ENCODE measurements at places on chromosomes 7 and 10. TPM values are rescaled to one million over a fixed set of nuclear protein-coding genes. Genes with fewer than 3 reads are reported as not detected.

Gene SPDYE5
- total RNA-seq: not detected

Gene MYO3A
- not detected for total RNA-seq

Gene LBX1
- total RNA-seq: not detected

- no peaks in the 10 kb centered on the region for H3K4me1 ChIP-seq
- peaks cover 74% of the 10 kb centered on the region for H3K27me3 ChIP-seq
- H3K4me3 ChIP-seq: no peak overlapping the region
- no peaks in the 10 kb centered on the region for H3K36me3 ChIP-seq
- no peak overlapping the region for H3K27ac ChIP-seq
These were observed 75.4 kb downstream of the AFAP1L2 start for GRCh38 chr10:114328874-114329273.

DNA sequence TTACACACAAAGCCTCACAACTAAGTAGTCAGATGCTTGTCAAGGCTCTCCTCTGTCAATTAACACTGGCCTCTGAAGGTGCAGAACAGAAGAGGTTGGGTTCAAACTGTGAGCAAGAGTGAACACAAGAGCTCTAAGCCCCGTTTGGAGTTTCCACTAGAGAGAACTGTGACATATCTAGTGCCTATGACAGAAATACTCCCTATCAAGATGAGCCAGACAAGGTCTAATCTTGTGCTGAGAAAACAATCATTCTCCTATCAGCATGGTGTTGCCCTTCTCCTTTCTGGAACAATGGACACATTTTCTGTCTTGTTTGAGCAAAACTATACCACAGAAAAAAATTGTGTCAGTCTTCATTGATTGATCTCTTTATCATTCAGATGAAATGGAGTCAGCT lies 62.4 kb upstream of the CCDC71L start:
- H3K36me3 ChIP-seq: no peaks in the 10 kb centered on the region
- DNase-seq: no peak
- no peak overlapping the region for H3K4me3 ChIP-seq
- peaks cover 19% of the 10 kb centered on the region for H3K4me1 ChIP-seq
- H3K27me3 ChIP-seq: no peaks in the 10 kb centered on the region

- no peaks in the 10 kb centered on the region for H3K36me3 ChIP-seq
- no peaks in the 10 kb centered on the region for H3K4me1 ChIP-seq
- DNase-seq: no peak
- H3K4me3 ChIP-seq: no peak overlapping the region
- no peaks in the 10 kb centered on the region for H3K27me3 ChIP-seq
- no peak overlapping the region for H3K27ac ChIP-seq
These were observed 206.5 kb upstream of the CNTNAP2 start for GRCh38 chr7:145909991-145910513.

- DNase-seq: no peak
- no peak overlapping the region for H3K27ac ChIP-seq
- H3K4me1 ChIP-seq: no peaks in the 10 kb centered on the region
These were observed 91.7 kb upstream of the IL6 start for GRCh38 chr7:22635349-22635748.
